ENCODE measurements at places on chromosomes 12 and 14. TPM values are rescaled to one million over a fixed set of nuclear protein-coding genes. Genes with fewer than 3 reads are reported as not detected.

- DNase-seq: peak; percentile 70
Measured at GRCh38 chr14:32576088-32576795, 247.1 kb downstream of the AKAP6 start.

- DNase-seq: peak; percentile 61
Measured at GRCh38 chr12:120229487-120230325, 28.8 kb upstream of the RPLP0 start.

GRCh38 chr12:50988051-50988450, 35.7 kb downstream of the HIGD1C start:
- DNase-seq: no peak

GRCh38 chr14:53432378-53432802, 279.3 kb upstream of the DDHD1 start:
- no peak for DNase-seq

- no peak for DNase-seq
Measured at GRCh38 chr14:93059917-93060545, 55.7 kb downstream of the ITPK1 start.

DNA sequence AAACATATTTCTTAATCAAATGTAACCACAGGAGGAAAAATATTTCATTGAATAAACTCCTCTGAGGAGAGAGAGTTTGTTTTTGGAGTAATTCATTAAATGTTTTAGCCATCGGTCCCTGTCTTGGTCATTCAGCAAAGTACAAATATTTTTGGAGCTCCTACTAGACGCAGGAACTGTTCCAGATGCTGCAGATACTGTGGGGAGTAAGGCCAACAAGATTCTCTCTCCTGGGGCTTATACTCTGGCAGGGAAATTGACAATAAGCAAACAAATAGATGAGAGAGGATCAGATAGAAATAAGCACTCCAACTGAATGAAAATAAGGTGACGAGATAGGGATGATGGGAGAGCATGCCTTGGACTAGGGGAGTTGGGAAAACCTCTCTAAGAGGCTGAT, 264.1 kb downstream of the TTC8 start:
- DNase-seq: no peak

DNA sequence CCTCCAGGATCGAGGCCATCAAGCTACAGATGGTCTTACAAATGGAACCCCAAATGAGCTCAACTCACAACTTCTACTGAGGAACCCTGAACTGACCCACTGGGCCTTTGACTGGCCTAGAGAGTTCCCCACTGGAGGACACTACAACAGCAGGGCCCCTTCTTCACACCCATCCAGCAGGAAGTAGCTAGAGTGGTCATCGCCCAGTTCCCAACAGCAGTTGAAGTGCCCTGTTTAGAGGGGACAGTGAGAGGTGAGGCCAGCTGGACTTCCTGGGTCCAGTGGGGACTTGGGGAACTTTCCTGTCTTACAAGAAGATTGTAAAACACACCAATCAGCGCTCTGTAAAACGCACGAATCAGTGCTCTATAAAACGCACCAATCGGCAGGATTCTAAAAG, 247.9 kb upstream of the BTG1 start:
- DNase-seq: no peak

DNA sequence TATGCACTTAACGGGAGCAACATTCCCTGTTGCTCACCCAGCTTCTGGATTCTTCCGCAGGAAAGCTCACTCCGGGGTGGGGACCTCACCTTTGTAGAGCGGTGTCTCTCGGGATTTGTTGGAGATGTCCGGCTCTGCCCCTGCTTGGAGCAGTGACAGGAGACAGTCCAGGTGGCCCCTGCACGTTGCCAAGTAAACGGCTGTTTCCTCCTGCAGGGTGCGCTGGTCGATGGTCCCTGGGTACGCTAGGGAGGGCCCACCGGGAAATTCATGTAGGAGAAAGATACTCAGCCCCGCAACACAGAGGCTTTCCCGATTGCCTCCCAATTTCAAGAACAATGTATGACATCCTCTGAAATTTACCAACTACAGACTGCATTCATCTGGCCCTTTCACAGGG, 23.1 kb downstream of the ASB2 start:
- DNase-seq: no peak

- DNase-seq: no peak
Measured at GRCh38 chr12:1517007-1517406, 77.4 kb downstream of the FBXL14 start.

DNA sequence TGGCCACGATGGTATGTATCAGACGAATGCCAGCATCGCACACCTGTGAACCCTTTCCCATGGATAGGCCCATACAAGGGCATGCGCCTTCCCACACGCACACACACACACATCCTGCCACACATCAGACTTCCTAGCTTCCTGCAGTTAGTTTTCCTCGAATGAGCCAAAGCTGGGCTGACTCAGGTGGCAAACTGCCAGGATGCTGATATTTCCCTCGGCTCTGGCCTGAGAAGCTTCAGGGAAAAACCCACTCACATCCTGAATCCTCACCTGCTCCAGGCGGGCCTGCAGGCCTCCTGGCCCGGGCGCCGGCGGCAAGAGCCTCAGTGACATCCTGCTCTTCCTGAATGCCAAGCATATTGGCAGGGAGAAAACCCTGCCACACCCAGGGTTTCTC, 22.4 kb downstream of the CALM1 start:
- DNase-seq: peak; percentile 64

DNA sequence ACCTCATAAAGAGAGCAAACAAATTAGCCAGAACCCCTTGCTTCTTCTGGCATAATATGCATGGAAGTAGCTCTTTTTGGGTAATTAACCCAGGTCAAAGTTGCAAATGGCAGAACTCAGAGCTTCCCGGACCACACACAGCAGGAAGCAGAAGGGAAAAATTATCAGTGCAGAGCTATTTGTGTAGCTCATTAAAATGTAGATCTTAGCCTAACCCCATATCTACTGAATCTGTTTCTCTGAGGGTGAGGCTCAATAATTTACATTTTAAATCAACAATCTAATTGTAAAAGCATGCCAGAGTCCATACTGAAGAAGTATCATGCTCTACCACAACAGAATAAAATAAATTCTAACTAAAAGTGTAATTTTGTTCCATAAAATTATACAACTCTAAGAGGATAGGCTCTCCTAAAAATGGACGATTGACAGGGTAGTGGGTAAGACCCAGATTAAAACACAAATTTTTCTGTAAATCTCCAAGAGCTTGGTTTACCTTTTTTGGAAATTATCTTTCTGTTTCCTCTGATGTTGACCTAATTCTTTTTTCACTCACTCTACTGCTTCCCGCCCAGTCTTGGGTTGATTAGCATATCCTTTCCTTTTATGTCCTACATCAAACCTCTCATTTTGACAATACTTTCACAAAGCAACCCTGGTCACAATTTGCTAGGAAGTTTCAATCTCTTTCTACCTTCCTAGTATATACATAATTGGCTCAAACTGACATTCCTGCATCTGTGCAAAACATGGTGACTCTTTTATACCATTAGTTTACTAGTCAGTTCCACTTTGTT, 213.3 kb upstream of the SLC16A7 start:
- no peak for DNase-seq

DNA sequence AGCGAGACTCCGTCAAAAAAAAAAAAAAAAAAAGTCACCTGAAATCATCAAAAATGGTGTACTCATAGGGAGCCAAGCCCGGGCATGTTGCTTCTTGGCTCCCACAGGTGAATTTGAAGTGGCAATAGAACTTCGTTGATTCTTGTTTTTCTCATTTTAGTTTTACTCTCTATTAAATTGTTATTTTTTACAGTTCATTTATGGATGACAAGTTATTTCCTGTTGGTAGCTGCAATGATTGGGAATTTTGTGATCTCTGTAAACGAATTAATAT, 1.3 kb downstream of the TM7SF3 start:
- DNase-seq: no peak

GRCh38 chr14:55448141-55448614, 7.8 kb upstream of the TBPL2 start:
- peak; percentile 76 for DNase-seq

Gene CSRP2
- 6.5 TPM for total RNA-seq

Gene TUNAR
- not detected for total RNA-seq

Gene TOMM20L
- not detected for total RNA-seq

Gene FBXO34
- total RNA-seq: 76.9 TPM

Gene TCL1B
- not detected for total RNA-seq

Gene TPCN1
- total RNA-seq: 133 TPM

Gene CMTM5
- 0.58 TPM for total RNA-seq

Gene GZMB
- 2.4 TPM for total RNA-seq

Measured in mucosa of descending colon (tissue), 3 donors.